Thyroid gland (tissue), 4 donors: ENCODE measurements at places on chromosomes 16 and 17. TPM values are rescaled to one million over a fixed set of nuclear protein-coding genes. Genes with fewer than 3 reads are reported as not detected.

NOL11 gene
- 40.6 TPM for total RNA-seq

PMP22 gene
- total RNA-seq, result 61.0 TPM

DNA sequence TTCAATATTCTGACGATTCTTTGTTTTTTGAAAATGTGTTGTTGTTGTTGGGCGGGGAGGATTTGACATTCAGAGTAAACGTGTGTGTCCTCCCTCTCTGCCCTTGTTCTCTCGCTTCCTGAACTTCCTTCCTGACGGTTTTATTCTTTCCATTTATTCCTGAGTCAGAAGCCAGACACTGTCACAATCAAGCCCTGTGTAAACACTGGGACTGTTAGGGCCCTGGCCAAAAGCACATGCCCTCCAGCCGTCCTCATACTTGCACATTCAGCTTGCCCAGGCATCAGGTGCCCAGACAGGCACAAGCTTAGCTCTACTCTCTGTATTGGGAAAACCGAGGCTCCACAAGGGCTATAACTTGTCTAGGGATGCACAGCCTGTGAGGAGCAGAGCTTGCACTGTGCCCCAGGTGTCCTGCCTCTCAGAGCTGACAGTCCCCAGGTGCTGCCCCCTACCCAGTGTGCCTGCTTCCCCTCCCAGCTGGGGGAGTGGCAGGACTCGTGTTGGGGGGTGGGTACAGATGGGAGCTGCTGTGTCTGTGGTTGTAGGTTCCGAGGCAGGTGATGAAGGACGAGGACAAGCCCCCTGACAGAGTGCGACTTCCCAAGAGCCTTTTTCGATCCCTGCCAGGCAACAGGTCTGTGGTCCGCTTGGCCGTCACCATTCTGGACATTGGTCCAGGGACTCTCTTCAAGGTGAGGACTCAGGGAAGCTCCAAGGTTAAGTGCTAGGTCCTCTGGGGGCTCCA, 9.7 kb downstream of the ADGRG3 start:
- DNase-seq, result no peak

- DNase-seq, result no peak
These were observed 19.7 kb upstream of the ARHGAP17 start for GRCh38 chr16:25034911-25035310.

GRCh38 chr17:43812396-43813265, 20.3 kb downstream of the MPP3 start:
- DNase-seq, result no peak
